Vagina (tissue), 2 donors: ENCODE measurements at places on chromosomes 4 and X.

DNA sequence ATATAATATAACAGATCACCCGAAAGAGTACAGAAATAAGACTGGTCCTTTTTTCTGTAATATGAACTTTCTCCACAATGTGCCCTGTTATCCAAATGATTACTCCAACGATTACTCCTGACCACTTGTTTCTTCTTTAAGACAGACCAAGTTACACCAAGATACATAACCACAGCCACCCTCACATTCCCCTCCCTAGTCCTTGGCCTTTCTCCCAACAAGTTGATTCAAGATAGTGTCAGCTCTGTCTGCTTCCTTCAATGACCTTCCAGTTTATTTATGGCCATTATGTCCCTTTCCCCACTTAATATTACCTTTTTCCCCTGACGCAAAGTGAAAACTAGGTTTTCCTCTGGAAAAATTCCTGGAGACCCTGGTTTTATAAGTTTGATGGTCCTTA, 397.2 kb downstream of the FAM47B start:
- DNase-seq: no peak

- DNase-seq: no peak
These were observed 777 bp upstream of the CASK start for GRCh38 chrX:41923978-41924683.

- DNase-seq: no peak
These were observed 2.7 kb downstream of the EPHA5 start for GRCh38 chr4:65667506-65668041.

GRCh38 chrX:71216485-71216884, 6.5 kb upstream of the GJB1 start:
- DNase-seq: no peak

DNA sequence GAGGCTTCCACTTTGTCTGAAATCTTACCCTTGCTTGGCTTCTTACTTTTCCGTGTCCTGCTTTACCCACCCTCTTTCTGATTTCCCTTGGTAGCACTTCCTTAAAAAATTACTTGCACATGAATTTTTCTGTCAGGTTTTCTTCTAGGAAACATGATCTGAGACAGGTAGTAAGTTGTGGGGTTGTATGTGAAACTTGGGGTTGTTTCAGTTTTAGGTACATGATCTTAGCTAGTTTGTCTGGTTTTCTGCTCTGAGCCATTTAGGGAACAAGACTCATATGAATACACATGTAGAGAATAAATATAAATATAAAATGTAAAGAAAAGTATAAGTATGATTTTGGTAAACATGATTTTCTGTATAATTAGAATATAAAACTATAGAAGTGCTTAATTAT, 17.4 kb upstream of the ARMCX2 start:
- no peak for DNase-seq
